ENCODE measurements at places on chromosomes 2 and 18.
A peak's percentile ranks its signal among the peaks of the same experiment; 100 is the strongest.

DNA sequence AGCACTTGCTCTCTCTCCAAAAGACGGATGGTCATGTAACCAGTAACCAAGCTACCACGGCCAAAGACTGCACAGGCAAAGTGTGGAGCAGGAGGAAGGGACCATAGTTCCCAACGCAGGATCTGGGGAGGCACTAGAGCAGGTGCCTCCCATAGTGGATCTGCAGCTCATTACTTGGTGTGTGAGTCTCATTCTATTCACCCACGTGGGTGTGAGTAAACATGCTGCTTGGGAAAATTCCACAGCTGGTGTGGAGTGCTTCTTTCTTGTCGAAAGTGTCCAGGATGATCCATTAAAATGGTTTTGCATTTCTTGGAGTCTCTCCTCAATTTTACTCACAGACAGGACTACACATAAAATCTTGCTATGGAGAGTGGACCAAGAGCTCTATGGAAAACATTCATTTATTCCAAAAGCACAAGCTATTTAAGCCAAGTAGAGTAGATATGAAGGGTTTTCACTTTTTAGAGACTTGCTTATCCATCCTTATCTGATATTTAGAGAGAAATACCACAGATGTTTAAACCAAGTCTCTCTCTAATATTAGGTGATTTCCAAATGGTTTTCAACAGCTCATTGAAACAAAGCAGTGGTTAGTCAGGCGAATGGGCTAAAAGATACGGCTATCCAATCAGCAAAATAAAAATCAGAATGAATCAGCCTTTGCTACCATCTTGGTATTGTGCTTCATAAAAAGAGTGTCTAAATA lies 104.3 kb upstream of the CCDC195 start:
- no peak for DNase-seq

DNA sequence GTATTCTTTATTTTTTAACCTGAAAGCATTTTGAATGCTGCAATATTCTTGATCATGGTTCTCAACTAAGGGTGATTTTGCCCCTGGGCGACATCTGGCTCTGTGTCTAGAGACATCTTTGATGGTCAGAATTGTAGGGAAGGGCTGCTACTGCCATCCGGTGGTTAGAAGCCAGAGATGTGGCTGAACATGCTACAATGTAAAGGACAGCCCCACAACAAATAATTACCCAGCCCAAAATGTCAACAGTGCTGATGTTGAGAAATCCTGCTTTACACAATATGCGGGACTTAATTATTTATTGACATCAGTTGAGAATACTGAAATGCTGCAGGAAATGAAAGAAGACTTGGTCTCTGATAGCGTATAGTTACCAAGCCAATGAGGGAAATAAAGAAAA lies 37.5 kb upstream of the SERPINB2 start:
- DNase-seq = no peak

DNA sequence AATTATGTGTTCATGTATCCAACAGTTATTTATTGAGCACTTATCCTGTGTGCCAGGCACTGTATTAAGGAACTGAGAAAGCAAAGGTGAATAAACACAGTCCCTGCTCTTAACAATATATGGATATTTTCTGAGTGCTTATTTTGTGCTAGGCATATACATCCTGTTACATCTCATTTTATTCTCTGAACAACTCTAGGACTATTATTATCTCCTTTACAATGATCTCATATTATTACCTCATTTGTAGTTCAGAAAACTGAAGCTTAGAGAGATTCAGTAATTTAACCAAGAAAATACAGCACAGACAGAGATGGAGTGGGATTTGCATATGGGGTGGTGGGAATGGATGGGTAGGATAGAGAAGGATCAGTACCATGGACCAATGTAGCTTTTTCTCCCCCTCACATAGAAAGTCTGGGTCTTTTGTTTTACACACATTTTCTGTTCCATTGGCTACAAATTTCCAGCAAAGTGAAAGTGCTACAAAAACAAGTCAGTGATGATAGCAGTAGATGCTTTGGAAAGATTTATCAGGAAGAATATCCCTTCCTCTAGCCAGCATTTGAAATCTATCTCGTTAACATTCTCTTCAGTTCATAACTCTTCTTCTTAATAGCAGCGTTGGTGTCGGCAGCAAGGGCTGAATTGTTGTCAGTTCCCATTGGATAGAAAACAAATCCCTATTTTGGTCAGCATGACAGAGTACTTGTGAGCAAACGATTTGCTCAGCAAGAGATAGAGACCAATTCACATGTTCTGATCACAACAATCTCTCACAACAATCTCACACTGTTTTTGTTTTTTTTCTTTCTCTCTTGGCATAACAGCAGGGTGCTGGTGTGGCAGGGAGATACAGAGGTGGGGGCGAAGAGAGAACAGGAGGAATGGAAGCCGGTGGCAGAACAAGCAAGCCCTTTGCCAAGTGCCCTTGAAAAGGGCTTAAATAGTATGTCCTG lies 102.2 kb upstream of the KCTD1 start:
- DNase-seq = no peak

DNA sequence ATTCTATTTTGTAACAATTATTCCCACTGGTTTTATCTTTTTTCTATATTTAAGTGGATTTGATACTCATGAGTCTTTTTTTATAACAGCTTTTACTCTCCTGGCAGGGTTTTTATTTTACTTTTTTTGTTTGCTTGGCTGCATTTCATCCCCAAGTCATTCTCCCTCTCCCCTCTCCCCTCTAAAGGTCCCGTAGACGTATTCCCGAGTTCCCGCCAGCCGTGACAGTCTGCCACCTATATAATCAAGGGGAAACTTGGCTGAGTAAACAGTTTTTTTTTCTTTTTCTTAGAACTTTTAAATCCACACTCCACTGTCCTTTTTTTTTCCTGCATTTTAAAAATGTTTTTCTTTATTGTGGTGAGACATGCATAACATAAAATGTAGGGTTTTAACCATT lies 433.1 kb upstream of the HS6ST1 start:
- no peak for DNase-seq

- DNase-seq = no peak
Observed at GRCh38 chr2:208373460-208374089, 33.0 kb upstream of the PTH2R start.

- DNase-seq = no peak
Observed at GRCh38 chr2:176479961-176480360, 210.7 kb downstream of the MTX2 start.

GRCh38 chr2:232292395-232293154 lies 86.0 kb upstream of the ALPP start:
- peak; percentile 42 for DNase-seq

- DNase-seq = no peak
Observed at GRCh38 chr18:72543357-72544055, 636 bp downstream of the CBLN2 start.

- no peak for DNase-seq
Observed at GRCh38 chr2:72998724-72999123, 72.8 kb downstream of the SFXN5 start.

- DNase-seq = no peak
Observed at GRCh38 chr2:141055531-141055930, 1075.3 kb downstream of the LRP1B start.

DNA sequence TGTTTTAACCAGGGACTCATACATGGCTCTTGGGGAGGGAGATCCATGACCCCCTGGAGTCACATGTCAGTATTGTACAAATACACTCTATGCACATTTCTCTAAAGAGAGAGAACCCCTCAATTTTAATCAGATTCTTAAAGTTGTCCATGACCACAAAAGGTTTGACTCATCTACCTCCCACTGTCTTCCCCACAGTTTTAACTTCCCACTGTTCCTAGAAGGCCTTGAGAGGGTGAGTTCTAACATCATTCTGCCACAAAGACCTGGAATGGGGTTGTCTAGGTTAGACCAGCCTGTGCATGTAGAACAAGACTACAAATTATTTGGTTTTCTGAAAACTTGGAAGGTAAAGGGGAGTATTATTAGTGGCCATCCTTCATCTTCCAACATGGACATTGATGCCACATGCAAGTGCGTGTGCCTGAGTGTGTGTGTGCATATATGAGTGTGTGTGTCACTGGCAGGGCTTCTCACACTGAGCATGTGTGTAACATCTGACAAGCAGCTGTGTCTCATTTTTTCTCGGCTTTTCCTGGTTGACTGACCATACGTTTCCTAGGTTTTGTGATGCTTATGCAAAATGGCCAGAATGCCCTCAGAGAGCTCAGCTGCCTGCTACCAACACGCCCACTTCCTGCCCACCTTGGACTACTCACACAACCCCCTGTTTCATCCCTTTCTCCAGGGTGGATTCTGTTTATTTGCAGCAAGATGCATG lies 94.6 kb upstream of the LGALSL start:
- no peak for DNase-seq

- no peak for DNase-seq
Observed at GRCh38 chr2:160022162-160022561, 40.3 kb downstream of the PLA2R1 start.

GRCh38 chr2:60806988-60807681 lies 51.1 kb downstream of the PAPOLG start:
- no peak for DNase-seq

DNA sequence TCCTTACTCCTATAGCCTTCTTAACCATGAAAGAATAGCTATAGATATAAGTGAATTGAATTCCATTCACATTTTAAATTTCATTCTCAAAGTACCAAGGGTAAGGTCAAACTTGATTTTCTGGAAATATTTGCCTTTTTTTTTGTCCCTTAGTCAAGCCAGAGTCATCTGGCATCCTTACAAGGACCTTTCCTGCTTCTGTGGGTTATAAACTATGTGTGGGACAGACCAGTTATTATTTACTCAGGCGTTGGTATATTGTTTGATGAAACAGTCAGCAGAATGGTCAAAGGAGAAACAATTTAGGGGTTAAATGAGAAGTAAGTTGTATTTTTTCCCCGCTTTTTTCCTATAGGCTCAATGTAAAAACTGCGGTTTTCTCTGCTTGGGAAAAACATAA lies 1103.2 kb upstream of the ZEB2 start:
- DNase-seq = no peak

- no peak for DNase-seq
Observed at GRCh38 chr2:133486771-133487191, 81.5 kb downstream of the NCKAP5 start.

- DNase-seq = no peak
Observed at GRCh38 chr18:52175406-52175805, 164.6 kb upstream of the DCC start.

GRCh38 chr2:231210782-231211181 lies 12.4 kb downstream of the ARMC9 start:
- no peak for DNase-seq

DNA sequence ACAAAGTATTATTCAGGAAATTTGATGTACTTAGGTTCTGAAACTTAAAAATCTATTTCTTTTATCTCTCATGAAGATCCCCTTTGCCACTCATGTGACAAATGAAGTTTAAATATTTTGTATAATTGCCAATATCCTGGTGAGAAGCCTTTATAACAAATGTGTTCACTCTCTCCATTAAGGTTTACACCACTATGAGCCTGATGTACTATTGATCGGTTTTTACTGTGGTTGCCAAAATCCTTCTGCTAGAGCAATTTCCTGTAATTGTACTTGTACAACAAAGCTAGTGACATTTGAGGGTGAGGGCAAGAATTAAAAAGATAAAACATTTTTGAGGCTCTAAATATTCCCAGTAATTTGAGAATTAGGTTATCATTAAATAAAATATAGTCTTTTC lies 222.3 kb upstream of the CDH19 start:
- DNase-seq = no peak

- DNase-seq = no peak
Observed at GRCh38 chr2:102622646-102623045, 3.3 kb downstream of the SLC9A2 start.

DNA sequence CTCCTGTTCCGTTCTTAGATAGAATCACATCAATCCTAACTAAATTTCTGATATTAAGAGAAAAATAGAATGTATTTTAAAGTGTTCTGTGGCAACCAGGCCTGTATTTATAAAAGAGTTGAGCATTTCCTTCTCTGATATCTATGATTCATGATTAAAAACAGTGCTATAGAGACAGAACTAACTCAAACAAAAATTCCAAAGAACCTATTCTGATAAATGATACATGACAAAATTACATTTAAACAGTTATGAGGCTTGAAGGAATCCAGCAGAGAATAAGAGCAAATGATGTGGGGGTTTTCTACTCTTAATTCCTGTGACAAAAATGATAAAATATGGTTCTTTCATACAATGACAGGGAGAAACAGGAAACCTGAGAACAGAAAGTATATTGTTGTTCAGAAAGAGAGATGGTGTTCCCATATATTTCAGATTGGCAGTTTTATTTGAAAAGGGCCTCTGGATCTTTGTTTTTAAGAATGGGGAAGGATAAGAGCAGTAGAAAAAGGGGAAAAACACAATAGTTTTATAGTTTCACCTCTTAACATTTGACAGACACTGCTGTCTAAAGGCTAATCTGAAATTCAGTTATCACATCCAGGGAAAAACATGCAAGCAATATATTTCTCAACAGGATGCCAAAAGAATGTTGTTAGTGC lies 944.3 kb downstream of the LRP1B start:
- no peak for DNase-seq

GRCh38 chr18:63316612-63317555 lies 2.7 kb downstream of the BCL2 start:
- DNase-seq = no peak

- no peak for DNase-seq
Observed at GRCh38 chr2:207869784-207870778, 100.4 kb upstream of the FZD5 start.

- no peak for DNase-seq
Observed at GRCh38 chr2:146784602-146785001, 1060.2 kb upstream of the ACVR2A start.

DNA sequence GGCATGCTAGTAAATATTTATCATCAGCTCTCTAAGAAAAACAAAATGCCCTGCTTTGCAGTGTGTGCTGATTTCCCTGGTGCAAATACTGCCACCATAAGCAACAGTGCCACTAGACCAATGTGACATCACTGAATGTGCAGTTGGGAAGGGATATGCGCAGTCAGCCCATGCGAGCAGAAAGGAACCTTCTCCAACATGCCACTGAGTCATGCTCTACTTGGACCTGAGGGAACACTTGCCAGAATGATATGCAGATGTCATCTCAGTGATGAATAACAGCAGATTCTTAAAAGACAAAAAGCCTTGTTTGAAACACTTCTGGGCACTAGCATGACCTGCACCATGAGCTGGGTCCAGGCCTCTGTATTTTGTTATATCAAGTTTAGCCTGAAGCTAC lies 55.3 kb upstream of the REL start:
- DNase-seq = no peak

DNA sequence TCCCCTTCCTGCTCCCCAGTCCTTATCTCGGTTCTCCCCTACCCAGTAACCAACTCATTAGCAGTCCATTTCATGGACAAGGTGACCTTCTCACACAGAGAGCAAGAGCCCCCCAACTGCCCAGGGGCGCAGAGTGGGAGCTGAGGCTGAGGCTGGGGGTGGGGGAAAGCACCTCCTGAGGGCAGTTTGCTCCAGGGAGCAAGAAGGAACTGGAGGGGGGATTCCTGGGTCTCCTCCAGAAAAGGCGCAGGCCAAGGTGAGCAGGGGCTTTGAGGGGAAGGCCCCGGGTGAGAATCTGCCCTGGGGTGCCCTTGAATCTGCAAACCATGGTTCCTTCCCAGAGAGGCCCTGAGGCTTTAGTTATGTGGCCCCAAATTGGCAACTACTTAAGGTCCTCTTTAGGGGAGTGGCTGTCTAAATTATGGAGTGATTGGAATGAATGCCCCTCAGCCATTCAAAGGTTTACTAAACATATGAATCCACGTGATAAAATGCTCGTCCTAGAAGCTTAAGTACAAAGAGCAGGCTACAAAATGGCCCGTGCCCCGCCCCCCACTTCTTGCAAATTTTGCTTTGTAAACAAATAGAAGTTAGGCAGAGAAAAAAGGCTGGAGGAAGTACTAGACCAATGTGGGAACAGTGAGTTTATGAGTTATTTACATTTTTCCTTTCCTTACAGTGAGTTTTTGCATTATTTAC lies 123.5 kb upstream of the HS6ST1 start:
- no peak for DNase-seq
